ENCODE measurements at places on chromosomes 11 and 22.

DNA sequence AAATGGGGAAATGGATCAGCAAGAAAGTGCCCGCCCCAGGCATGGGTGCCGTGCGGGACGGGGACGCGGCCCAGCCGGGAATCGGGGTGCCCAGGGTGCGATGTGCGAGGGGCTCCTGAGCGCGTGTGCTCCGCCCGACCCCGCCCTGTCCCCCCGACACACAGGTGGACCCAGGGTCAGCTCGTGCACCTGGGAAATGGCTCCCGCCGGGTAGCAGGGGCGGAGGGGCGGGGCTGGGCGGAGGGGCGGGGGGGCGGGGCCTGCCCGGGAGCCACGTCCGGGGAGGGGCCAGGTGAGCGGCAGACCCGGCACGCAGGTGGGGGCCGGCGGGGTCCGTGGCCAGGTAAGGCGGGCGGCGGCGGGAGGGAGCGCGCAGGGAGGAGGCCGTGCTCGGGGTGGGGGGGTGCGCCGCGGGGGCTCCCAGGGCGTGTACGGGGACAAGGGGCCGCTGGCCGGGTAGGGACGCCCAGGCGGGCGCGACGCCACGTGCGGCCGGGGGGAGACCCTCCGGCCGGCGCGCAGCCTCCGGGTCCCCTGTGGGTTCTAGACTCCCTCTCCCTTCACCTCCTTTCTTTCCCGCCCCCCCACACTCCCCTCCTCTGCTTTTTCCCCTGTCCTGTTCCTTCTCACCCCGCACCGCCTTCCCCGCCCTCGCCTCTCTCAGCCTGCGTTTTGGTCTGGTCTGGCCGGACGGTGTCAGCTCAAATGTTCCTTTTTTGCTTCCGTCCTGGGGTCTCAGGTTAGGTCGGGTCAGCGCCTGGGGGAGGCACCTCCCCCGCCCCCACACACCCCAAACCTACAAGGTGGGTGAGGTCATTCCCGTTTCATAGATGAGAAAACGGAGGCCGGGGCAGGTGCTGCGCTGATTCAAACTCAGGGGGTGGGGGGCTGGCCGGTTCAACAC, at the start of gene ARHGAP8:
Gene ARHGAP8, plus strand, starts transcription at position 291 of the 904 bp plus-strand sequence. CDS start 33,953 bp downstream, outside the sequence.
- DNase-seq: peak; percentile 5

DNA sequence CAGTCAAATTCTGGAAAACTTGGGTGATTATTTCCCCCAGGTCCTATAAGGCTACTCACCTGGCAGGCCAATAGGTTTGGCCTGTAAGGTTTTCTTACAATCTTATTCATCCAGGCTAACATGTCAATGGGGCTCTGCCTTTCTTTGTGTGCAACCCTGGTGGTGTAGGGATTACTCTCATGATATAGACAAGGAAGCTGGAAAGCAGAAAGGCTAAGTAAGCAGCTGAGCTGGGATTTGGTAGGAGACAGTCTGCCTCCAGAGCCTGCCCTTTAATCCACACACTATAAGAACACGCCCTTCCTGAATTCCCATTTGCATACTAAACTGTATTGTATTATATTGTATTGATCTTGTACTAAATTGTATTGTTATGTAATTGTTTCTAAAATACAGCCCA, 373.3 kb upstream of the CCDC90B start:
- DNase-seq: no peak

GRCh38 chr11:68749229-68750123, 1.8 kb downstream of the TESMIN start:
- DNase-seq: no peak

DNA sequence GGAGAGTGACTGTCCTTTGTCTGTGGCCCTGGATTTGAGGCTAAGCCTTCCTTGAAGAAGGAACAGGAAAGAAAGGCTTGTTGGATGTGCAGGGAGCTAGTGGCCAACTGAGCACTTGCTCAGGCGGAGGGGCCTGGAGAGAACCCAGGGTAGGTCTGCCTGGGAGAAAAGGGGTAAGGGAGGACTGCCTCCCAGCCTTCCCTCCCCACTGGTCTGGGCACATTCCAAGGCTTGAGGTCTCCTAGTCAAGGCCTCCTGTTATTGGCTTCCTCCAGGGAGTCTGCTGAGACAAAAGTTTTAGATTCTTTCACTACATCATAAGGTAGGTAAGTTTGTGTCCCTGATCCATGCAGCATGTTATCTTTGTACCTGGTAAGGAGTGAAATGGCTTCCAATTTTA, 15.2 kb downstream of the KCNQ1OT1 start:
- no peak for DNase-seq

DNA sequence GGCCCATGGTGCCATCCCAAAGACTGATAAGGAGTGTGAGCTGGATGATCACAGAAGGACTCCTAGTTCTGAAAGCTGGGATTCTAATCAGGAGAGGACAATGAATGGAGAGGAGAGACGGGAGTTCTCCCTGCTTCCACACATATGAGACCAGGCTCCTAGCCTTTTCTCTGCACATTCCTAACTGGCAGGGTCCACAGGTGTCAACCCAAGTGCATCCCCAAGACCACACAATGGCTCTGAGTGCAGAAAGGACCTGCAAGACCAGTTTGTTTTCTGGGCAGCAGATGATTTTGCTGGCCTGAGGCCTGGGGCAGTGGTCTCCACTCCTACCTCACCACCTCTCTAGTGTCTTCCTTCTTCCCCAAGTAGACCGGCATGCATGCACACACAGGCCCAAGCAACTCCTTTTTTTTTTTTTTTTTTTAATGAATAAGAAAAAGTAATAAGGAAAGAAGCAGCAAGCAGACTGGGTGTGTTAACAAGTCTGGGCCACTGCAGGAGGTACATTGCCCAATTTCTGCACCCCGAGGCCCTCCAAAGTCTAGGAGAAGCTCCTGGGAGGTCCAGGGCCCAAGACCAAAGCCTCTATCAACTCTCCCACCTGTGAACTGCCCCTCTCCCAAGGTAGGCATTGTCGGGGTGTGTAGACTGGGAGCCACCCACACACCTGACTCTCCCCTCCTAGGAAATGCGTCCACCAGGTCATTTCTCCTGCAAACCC, 1.2 kb upstream of the TSKU start:
- DNase-seq: no peak

DNA sequence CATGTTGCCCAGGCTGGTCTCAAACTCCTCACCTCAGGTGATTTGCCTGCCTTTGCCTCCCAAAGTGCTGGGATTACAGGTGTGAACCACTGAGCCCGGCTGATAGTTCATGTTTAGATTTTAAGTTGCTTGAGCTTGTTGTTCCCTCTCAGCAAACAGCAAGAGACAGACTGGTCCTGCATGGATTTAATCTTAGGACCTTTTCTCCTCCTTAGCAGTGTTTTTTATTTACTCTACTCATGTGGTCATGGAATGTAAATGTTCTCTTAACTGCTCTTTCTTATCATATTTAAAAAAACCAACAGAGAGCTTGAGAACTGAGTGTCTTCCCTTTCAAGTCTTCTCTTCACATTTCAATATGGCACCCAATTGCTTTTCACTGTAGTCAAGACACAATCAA, 22.7 kb upstream of the PRDM10 start:
- no peak for DNase-seq

GRCh38 chr11:16795146-16795545, 56.7 kb downstream of the C11orf58 start:
- DNase-seq: no peak

DNA sequence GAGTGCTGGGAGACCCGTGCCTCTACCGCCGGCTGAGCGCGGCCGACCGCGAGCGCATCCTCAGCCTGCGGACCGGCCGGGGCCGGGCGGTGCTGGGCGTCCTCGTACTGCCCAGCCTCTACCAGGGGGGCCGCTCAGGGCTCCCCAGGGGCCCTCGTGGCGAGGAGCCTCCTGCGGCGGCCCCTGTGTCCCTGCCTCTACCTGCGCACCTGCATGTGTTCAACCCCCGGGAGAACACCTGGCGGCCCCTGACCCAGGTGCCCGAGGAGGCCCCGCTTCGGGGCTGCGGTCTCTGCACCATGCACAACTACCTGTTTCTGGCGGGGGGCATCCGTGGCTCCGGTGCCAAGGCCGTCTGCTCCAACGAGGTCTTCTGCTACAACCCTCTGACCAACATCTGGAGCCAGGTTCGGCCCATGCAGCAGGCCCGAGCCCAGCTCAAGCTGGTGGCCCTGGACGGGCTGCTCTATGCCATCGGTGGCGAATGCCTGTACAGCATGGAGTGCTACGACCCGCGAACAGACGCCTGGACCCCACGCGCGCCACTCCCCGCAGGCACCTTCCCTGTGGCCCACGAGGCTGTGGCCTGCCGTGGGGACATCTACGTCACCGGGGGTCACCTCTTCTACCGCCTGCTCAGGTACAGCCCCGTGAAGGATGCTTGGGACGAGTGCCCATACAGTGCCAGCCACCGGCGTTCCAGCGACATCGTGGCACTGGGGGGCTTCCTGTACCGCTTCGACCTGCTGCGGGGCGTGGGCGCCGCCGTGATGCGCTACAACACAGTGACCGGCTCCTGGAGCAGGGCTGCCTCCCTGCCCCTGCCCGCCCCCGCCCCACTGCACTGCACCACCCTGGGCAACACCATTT, 3.5 kb downstream of the KLHDC7B start:
- no peak for DNase-seq

GRCh38 chr11:7687386-7687785, 14.1 kb upstream of the CYB5R2 start:
- DNase-seq: no peak

DNA sequence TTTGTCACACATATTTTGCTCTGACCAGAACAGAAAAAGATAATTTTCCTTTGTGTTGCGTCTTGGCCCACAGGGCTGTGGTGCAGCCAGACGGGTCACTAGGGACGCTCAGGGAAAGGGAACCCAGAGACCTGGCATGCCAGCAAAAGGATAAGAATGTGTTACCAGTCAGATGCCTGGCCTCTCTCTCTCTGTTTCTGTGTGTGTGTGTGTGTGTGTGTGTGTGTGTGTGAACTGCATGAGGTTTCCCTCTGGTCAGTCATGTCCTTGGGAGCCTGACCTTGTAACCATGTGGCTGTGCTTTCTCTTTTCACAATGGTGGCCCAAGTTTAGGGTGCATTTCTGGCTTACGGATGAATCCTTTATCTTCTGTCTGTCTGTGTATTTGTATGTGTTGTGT, 25.4 kb downstream of the CCKBR start:
- no peak for DNase-seq

GRCh38 chr11:95279921-95280868, 49.2 kb upstream of the SESN3 start:
- no peak for DNase-seq

All from activated T-helper 1 cell treated with Interleukin-2 at 50 U/mL for 16 hours (primary cell).